ENCODE measurements at places on chromosomes 2 and 18.

DNA sequence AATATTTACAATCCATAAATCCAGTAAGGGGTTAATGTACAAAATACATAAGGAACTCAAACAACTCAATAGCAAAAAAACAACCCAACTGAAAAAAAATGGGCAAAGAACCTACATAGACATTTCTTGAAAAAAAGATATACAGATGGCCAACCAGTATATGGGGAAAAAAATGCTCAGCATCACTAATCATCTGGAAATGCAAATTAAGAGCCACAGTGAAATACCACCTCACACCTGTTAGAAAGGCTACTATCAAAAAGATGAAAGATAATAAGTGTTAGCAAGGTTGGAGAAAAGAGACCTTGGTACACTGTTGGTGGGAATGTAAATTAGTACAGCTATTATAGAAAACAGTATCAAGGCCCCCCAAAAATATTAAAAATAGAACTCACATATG, 14.6 kb downstream of the AP1S3 start:
- no peak for DNase-seq

GRCh38 chr2:26086155-26086637, 52.3 kb downstream of the RAB10 start:
- DNase-seq, result peak; percentile 28

DNA sequence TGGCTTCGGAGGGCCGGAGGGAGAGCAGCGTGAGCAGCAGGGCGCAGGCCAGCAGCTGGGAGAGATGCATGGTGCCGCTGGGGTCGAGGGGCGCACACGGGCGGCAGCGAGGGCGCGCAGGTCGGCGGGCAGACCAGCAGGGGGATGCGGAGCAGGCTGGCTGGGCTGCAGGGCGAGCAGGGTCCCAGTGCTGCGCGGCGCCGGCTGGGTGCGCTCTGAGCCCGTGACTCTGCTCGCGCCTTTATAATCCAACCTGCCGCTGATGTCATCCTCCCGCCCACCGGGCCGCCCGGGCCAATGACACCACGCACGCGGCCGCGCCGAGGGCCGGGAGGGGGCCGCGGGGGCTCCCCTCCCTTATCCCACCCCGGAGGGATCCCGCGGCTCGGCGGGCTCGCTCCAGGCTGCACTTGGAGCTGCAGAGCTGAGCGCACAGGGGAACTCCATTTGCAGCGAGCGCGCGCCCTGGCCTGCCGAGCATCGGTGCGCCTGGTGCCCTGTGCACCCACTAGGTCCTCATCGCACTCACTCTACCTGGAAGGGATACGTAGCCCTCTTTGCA, at the start of gene NPPC:
NPPC (minus strand) TSS at position 217 of the 562 bp plus-strand sequence; CDS start at position 70, 147 bp downstream.
- DNase-seq, result peak; percentile 41

DNA sequence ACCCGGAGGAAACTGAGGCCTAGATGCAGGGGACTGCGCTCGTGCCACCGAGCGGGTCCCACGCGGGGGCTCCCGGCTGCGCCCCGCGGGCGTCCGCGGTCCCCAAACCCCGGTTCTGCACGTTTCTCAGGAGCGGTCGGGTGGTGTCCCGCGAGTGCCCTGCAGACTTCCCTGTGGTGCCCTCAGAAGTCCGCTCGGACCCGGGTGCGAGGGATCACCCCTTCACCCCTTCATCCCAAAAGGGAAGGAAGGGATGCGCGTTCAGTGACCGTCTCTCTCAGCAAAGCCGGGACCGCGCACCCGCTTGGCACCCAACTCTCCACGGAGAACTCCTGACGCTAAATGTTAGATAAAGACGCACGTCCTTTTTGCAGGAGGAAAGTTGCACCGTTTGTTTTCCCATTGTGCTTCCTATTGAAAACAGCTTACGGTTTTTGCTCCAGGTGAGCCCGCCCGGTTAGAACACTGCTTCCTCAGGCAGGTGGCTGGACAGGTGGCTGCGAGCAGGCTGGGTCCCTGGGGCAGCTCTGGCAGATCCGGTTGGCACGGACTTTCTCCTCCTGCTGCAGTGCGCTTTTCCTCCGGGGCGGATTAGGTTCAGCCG, 779 bp downstream of the DGKD start:
- no peak for DNase-seq

DNA sequence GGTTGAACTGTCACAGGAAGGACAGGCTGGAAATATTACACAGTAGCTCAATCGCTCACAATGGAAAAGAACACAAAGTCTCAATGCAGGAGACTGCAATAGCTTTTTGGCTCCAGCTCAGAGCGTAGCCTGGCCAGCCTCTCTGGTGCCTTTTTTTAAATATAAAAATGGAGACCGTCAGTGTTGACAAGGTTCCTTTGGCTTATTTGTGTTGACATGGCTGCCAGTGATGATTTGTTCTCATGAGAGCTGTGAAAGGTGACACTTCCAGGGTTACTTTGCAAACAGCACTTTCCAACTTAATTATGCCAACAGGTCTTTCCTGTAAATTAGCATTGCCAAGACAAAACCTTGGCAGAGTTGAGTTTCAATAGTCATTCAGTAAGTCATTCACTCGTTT, 70.8 kb downstream of the KCNE4 start:
- no peak for DNase-seq

DNA sequence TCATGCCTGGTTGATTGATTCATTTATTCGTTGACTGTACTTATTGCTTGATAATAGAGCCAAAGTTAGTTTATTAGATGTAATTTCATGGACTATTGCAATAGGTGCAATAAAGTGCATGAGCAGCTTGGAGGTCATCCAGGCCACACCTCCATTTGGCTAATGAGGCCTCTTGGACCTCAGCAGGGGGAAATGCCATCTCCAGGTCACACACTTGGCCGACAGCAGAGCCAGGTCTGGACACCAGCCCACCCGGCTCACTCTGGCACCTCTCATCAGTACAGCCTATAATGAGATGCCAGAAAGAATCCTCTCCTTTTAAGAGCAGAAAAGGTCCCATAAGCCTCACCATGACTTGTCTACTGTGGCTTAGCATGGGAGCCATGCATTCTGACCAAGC, 71.2 kb upstream of the AFF3 start:
- DNase-seq, result no peak

DNA sequence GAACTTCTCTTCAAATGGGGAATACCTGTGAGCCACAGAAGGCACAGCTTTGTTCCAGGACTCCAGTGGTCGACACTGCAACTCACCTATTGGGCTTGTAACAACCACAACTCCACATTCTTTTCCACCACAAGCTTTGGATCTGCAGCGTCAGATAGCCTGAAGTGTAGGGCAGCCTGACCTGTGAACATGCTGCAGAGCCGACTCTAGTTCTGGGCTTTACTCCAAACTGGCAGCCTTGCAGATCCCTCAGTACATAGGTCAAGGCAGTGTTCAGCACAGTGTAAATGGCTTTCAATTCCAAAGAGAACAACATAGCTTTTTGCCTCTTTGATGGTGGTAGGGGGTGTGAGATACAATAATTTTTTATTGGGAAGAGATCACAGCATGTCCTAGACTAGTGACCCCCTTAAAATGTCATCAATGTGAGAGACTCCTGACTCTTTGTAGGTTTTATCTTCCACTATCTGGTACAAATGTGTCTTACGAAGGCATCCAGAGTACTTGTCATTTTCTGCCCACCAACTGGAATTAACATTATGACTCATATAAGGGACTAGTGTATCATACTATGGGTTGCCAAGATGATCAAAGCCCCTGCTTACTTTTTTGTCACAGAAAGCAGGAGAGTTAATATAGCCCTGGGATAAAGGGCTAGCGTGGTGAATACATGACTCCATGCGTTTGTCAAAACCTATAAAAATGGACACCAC, 149.8 kb downstream of the COPS8 start:
- no peak for DNase-seq

GRCh38 chr2:178191004-178191508, 3.3 kb upstream of the OSBPL6 start:
- DNase-seq, result peak; percentile 41

- no peak for DNase-seq
Measured at GRCh38 chr2:241925277-241925676, 55.7 kb downstream of the RTP5 start.

DNA sequence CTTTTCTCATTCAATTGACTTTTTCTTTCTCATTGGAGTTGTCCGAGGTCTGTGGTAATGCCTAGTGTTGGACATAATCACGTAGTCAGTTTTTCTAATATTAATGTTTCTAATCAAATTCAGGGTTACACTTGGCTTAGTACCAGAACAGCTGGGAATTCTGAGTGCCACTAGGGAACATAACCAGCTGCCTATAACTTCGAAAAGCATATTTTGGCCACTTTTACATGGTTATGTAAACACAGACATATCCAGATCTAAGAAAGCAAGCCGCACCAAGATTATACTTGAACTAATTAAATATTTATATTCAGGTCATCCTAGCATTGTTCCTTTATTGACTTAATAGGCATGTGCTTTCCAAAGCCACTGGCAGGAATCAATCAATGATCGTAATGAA, 91.1 kb upstream of the ARHGAP28 start:
- no peak for DNase-seq

- DNase-seq, result no peak
Measured at GRCh38 chr2:66582987-66583880, 148.3 kb downstream of the MEIS1 start.

DNA sequence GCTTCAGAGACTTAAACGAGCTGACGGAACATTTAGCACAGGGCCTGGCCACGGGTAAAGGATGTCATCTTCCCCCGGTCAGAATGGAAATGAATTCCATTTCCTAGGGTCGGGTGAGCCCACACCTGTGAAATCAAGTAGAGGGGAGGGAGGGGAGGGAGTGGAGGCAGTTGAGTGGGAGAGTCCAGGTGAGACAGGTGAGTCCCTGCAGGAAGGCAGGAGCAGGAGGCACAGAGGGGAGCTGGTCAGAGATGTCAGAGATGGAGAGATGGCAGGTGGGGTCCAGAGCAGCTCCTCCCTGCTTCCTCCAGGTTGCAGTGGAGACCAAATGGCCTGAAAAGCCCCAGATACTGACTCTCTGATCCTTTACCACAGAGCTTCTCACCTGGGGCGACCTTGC, 55.2 kb downstream of the SH3BP4 start:
- DNase-seq, result no peak

DNA sequence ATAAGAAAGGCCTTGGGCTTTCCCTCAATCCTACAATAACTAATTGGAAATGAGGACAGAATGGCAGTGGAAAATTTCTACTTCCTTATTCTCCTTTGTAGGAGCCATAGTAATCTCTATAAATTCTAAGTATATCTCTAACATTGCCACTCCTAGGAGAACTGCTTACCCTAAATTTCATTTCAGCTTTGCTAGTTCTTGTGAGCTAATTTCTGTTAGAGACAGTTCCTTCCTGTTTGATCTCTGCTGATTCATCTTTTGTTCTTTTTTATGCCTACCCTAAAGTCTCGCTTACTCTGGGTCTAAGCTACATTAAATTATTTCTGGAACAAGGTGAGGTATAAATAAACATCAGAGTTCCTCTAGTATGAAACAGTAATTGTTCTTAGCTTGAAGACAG, 25.7 kb downstream of the ABHD3 start:
- no peak for DNase-seq

GRCh38 chr2:4732560-4732959, 959.6 kb upstream of the SOX11 start:
- DNase-seq, result no peak

DNA sequence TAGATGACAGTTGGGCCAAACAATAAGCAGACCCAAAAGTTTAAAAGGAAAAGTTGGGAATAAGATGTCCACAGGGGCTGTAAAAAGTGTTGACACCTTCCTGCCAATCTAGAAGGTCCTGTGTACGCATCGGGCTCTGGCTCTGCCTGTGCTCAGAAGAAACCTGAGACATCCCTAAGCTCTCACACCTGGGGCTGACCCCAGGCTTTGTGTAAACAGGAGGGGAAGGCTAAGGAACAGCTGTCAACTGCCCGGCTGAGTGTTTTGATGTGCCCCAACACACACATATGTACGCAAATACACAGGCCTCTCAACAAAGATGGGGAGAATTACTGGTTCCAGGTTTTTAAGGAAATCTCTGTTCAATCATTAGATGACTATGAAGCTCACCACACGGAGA, 59.5 kb downstream of the TMEM131 start:
- no peak for DNase-seq

DNA sequence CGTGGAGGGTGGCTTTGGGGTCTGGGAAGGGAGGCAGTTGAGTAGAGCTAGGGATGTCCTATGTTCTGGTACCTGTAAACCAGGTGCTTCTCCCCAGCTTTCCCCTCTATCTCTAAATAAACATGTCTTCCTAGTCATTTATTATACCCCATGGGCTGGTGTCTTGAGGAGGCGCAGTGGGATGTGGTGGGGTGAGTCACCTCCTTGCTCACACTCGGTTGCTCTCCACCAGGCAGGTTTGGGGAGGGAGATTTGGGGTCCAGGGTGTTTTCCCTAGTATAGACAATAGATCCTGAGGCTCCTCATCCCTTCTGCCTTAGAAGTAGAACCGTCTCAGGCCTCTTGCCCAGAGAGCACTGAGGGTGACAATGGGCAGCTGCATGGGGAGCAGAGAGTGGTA, 5.1 kb downstream of the PSD4 start:
- peak; percentile 23 for DNase-seq

GRCh38 chr2:11446733-11447248, 19.2 kb downstream of the E2F6 start:
- DNase-seq, result peak; percentile 68

GRCh38 chr18:11751341-11752115, 62.5 kb downstream of the GNAL start:
- no peak for DNase-seq

- no peak for DNase-seq
Measured at GRCh38 chr18:62777814-62778213, 62.5 kb downstream of the PHLPP1 start.

DNA sequence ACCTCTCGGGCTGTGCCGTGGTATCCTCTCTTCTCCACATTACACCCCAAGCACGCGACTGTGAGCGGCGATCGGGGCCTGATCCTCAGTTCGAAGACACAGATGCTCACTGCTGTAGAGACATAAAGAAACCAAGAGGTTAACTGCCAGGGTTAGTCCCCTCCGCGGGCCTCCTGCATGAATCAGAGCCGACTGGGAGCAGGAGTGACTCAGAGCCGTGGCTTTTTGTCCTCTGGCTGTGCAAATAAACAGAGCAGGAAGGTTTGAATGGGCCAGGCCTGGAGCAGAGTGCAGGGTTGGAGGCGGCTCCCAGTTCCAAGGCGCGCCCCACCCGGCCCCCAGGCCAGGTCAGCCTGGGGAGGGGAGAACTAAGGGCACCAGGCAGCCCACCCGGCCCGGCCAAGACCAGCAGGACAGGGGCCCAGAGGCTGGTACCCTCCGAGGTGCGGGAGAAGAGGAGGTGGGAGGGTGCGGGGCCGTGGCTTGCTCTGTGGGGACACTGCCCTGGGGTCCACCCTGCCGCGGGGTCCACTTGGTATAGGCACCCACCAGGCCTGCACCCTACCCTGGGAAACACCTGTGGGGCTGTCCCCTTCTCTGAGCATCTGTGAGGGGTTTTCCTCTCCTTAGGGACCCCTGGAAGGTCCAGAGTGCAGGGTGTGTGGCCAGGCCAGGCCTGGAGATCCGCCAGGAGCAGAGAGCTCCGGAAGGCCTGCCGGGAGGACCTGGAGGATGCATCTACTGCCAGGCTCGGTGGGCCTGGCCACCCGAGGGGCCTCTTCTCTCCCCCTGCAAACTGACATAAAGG, 16.5 kb downstream of the TWIST2 start:
- DNase-seq, result no peak

DNA sequence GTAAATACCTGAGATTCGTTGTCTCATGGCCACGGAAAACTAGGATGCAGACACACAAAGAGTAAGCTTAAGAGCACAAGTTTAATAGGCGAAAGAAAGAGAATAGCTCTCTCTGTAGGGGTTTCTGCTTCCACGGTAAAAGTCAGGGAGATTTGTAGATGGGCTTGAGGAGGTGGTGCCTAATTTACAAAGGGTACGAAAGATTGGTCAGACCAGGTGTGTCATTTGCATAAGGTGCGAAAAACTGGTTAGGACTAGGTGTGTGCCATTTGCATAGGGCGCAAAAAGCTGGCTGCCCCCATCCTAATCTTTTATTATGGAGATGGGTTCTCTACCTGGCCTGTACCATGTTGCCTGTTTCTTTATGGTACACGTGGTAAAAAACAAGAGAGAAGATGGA, 170.5 kb upstream of the DOK6 start:
- no peak for DNase-seq

Measured in CD4-positive, alpha-beta T cell treated with Interleukin-17A for 1 hour (primary cell).